ENCODE measurements at places on chromosomes 6 and 20.

GRCh38 chr6:21200134-21200870 is 393.2 kb upstream of the SOX4 start:
- no peak for DNase-seq

DNA sequence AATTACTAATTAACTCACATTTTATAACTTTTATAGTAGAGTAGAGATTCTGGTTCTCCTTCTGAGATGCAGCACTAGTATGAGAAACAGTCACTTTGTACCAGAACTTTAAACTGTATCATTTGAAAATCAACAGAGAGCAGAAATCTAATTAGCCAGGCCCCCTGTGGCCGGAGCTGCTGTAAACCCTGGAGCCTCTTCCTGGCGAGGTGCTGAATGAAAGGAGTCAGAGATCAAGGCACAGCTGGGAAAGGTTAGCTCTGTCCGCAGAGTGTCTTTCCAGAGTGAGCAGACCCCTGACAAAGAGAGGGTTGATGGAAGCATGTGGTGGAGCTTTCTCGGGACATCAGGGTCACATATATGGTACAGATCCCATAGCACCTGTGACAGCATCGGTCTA is 703.8 kb downstream of the RFPL4B start:
- no peak for DNase-seq

GRCh38 chr20:34083137-34083536 is 28.9 kb downstream of the EIF2S2 start:
- no peak for DNase-seq

DNA sequence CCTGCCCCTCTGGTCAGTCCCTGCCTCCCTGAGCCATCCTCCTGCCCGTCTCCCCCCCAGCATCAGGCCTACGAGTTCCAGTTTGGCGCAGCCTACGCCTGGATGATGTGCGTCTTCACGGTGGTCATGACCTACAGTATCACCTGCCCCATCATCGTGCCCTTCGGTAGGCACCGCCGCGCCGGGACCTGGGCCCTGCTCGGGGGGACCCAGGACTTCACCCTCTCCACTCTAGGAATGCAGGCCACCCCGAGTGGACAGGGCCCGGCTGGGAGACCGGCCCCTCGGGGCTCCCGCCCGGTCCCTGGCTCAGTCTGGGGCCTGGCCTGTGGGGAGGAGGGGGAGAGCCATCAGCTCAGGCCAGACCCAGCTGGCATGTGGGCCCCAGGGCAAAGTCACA is 6.1 kb upstream of the CAPN11 start:
- DNase-seq, result no peak

DNA sequence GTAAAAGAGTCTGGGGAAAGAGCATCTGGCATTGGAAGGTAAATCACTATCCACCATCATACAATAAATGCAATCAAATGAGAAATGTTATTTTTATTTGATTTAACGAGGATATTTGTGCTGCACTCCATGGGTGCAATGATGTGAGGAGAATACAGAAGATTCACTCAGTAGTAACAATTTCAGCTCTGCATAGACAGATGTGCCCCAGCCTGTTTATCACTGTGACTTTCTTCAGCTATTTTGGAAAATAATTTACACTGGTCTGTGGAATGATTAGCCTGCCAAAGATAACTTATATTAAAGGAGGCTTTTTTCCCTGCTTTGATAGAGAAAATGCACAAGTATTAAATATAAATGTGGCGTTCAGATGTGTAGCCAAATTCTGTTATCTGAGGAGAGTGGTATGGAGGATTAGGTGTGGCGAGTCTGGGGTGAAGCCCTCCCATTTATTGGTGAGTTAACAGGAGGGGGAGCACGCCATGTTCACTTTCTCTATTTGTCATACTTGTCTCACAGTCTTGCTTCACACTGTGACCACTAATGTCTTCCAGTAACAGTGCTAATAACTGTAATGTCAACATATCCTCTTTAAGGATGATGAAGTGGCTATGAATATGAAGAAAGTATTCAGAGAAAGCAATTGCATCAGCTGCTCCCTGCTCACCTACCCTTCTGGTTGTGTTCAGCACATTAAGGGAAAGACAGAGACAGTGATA is 645.6 kb downstream of the MMUT start:
- no peak for DNase-seq

GRCh38 chr6:36821581-36822335 is 17.5 kb downstream of the CPNE5 start:
- no peak for DNase-seq

GRCh38 chr20:11012975-11013374 is 339.2 kb upstream of the JAG1 start:
- DNase-seq, result no peak

GRCh38 chr6:127147534-127147933 is 29.1 kb downstream of the RSPO3 start:
- no peak for DNase-seq

- DNase-seq, result no peak
Measured at GRCh38 chr6:132931936-132932514, 117.7 kb downstream of the RPS12 start.

DNA sequence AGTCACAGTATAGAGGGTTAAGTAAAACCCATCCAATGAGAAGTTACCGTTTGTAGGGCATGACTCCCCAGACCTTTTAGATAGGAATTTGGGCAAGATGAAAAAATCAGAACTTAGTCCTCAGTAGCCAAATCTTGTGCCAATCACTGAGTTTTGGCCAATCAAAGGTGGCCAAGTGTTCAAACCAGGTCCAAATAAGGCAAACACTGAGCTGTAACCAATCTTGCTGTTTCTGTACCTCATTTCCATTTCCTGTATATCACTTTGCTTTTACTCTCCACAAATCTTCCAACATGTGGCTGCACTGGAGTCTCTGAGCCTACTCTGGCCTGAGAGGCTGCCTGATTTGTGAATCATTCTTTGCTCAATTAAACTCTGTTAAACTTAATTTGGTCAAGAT is 81.8 kb upstream of the GPR6 start:
- no peak for DNase-seq

DNA sequence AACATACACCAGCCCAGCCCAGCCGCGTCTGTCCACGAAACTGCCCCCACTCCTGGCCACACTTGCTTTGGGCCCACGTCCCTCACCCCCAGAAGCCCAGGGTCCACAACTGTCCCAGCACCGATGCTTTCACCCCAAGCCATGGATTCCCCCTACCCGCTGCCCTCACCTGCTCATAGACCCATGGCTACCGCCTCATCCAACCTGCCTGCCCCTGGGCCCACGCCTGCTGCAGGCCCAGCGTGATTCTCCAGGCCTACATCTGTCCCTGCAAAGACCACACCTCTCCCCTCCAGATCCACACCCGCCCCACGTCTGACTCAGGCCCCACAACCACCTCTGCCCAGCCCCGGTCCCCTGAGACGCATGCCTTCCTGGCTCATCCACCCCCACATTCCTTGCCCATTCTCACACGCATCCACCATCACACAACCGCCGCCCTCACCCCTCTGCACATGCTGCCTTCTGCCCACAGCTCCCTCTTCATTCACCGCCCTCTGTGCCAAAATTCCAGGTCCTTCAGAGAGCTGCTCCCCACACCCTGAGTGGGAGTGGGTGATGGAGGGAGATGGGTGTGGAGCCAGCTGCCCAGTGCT is 86.7 kb downstream of the GRM4 start:
- DNase-seq, result no peak

- DNase-seq, result no peak
Measured at GRCh38 chr6:37709250-37709931, 11.7 kb upstream of the MDGA1 start.

GRCh38 chr6:11460001-11460668 is 77.4 kb upstream of the TMEM170B start:
- peak; percentile 5 for DNase-seq
